ENCODE measurements at places on chromosomes 12 and 14.

DNA sequence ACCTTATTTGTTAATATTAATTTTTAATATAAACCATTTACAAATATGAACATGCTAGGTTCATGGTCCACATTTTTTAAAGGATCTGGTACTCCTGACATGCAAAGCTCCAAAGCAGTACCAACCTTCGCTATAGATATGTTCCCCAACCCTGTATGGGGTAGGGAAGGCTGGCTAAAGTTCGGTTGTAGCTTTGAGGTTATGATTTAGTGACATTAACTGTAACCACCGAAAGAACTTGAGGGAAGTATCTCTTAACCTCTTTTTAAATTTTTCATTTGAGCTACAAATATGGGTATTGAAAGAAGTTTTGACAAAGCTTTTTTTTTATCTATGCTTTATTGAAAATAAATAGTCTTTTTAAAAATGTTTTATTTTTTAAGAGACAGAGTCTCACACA lies 115.5 kb downstream of the DYRK2 start:
- DNase-seq: no peak

DNA sequence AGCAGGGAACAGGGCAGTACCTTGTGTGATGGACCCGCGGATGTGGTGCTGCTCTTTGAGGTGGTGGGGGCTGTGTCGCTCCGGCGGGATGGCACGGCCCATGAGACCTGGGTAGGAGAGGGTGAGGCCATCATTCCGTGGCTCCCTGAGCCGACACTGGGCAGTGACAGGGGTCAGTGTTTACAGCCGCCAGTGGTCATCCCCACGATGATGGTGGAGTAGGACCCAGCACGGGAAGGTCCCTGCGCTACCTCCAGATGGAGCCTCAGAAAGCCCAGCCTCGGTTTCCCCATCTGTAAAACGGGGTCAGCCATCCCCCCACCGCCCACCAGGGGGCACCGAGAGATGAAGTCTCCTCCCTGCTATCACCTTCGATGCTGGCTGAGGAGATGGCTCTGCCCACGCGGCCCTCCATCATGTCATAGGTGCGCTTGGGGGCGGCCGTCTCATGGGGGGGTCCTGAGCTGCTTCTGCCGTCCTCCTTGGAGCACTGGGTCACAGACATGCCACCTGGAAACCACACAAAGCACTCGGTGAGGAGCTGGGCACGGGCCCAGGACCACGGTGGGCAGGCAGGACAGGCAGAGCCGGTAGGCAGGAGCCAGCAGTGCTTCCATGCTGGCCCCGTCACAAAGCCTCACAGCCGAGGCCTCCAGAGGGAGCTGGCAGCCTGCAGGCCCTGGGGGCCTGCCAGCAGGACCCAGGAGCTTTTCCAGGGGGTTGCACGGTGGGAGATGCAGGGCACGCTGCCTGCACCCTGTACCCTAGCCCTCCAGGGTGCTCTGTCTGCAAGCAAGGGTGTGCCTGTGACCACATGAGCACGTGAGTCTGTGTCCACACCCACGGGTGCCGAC lies 53.1 kb downstream of the RFLNA start:
- DNase-seq: no peak

GRCh38 chr12:12353807-12354206 lies 3.1 kb upstream of the BORCS5 start:
- no peak for DNase-seq

GRCh38 chr14:68820536-68820935 lies 27.7 kb upstream of the ZFP36L1 start:
- DNase-seq: no peak

DNA sequence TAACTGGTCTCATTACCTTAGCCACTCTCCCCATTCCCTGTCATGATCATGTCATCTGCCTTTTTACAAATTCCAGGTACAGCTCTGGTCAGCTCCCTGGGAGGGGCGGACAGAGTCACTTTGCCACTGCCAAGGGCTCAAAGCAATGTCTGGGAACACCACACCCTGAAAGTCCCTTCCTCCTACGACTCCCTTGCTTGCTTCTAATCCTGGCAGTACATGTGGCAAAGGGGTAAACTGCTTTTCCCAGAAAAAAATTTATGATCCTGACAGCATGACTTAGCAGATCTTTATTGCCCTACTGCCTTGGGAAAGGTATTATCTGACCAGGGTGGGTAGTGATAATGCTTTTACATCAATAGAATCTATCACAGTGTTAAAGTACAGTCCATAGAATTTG lies 376.0 kb upstream of the PDE3A start:
- DNase-seq: no peak

- DNase-seq: no peak
Measured at GRCh38 chr12:46486588-46486987, 114.0 kb upstream of the SLC38A2 start.

DNA sequence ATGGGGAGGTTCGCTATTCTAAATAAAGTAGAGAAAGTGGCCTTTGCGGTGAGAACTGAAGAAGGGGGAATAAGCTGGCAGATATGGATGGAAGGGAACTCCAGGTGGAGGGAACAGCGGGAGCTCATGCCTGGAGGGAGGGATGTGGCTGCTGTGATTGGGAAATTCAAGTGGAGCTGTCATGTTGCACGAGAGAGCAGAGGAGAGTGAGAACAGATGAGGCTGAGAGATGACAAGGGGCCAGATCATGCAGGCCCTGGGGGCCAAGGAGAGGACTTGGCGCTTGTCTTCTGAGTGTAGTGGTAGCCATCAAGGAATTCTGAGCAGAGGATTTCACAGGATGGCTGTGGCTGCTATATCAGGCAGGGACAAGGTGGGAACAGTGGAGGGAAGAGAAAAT lies 35.0 kb downstream of the TGFB3 start:
- no peak for DNase-seq

- DNase-seq: no peak
Measured at GRCh38 chr14:79037106-79037505, 866.9 kb downstream of the NRXN3 start.

GRCh38 chr12:712172-712863 lies 40.1 kb upstream of the WNK1 start:
- DNase-seq: no peak

DNA sequence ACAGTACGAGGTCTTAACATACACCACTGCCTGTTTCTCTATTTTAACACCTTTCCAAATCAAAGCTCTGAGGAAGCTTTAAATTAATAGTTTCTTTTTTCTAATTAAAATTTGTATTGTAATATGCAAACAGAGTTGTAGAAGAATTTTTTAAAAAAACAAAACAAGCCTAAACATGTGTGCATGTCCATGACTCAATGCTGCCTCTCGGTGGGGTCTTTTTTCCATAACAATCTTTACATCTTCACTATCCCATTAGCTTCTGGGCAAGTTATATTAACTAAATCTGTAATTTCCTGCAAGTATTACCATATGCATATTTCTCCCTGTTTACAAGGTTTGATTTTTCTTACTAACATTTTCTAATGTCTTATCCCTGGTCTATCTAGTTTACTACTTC lies 143.9 kb upstream of the NAV3 start:
- DNase-seq: no peak

DNA sequence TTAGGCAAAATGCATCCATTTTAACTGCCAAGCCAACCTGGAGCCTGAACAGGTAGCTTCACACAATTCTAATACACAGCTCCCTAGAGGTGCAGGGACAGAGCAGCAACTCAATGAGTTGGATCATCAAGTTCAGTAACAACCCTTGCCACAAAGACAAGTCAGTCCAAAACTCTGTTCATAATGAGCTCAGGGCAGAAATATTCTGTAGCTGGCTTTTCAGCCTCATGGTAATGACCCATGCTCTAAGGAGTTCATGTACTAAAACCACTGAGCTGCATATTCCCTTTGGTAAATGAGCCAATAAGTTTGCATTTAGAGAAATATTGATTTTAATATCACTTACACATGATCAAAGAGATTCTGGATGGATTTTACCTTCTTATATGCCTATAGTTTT lies 316.1 kb downstream of the SEC23A start:
- DNase-seq: no peak

GRCh38 chr12:89069431-89069830 lies 282.9 kb downstream of the DUSP6 start:
- no peak for DNase-seq

DNA sequence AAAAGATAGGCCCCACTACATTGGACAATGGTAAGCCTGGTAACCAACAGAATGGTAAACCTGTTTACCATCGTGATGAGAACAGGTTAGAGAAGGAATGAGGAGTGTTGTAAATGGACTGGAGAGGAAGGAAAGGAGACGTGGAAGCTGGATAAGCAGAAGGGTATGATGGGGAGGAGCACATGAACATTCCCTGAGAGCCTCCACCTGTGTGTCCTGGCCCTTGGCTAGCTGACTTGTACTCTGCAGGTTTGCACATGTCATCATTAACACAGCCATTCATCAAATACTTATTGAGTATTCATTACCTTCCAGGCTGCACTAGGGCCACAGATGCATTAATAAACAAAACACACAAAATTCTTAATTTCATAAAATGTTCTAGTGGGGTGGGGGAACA lies 4.3 kb upstream of the IL26 start:
- no peak for DNase-seq

GRCh38 chr14:54501480-54501879 lies 8.2 kb upstream of the CGRRF1 start:
- DNase-seq: no peak

DNA sequence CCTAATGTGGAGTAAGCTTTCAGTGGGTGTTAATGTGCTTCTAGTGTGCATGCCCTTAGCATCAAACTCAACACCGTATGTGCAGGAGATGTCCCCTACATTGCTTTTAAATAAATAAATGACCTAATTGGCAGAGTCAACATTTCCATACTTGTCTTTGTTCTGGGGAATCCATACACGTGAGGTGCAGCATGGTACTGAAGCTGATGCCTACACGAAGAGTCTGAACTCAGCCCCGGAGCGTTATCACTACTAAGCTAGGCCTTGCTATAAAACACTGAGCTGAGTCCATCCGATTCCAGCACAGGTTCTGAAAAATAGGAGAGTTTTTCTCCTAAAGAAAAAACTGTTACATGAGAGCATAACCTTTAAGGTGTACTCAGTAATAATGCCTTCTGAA lies 125.0 kb upstream of the DYRK2 start:
- no peak for DNase-seq

DNA sequence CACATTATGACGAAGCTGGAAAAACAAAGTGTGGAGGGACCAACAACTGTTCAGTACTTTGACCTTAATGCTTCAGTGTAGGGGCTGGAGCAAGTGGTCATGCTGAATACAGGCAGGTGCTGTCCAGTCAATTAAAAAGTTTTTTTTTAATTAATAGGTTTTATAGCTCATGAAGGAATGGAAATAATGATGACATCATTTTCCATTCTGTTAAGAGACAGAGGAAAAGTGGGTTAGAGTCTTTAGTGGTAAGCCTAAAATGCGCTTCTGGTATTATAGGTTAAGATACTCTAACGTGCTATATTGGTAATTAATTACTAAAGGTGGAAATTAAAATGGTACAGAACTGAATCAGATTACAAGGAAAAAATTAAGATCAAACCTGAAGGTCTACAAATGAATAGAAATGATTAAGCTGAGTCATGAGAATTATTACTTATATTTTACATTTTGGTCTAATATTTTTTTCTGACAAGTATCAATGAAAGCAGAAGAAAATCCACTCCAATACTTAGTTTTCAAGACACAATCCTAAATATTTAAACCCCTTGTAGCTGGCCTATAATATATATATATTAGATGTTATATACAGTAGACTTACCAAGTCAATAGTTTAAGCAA lies 15.6 kb downstream of the KLHDC2 start:
- no peak for DNase-seq

DNA sequence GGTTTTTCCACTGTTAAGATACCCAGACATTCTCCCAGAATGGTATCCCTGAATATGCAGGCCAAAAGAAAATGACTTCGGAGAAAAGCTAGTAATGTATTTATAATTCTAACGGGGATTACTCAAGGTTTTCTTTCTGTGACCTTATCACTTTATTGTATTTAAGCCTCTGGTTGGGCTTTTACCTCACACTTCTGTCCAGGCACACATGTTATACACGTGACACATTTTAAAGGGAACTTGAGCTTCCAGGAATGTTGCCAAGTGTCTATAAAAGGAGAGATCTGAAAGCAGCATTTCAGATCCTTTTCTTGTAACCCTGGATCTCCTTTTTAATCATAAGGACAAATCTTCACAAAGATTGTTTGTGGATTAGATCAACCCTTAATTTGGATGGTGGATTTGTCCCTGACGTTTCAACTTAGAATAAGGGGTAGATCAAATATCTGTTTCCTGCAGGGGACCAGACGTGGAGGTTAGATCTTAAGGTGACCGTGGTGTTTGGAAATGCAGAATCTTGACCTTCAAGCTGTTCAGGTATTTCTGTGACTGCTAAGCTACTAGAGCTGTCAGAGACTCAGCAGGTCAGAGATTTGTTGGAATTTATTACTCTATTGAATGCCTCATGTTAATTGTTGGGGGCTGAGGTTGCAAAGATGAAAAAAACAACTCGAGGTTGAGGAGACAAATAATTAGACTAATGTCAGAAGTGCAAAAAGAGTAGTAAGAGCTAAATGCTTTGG lies 1.5 kb downstream of the CIPC start:
- DNase-seq: no peak

GRCh38 chr12:91287753-91288152 lies 105.1 kb upstream of the DCN start:
- DNase-seq: no peak

- DNase-seq: no peak
Measured at GRCh38 chr12:107681836-107682820, 3.5 kb upstream of the PWP1 start.

- DNase-seq: no peak
Measured at GRCh38 chr14:38507299-38507698, 251.4 kb upstream of the CLEC14A start.

- DNase-seq: no peak
Measured at GRCh38 chr14:54567224-54567638, 303 bp downstream of the SAMD4A start.

DNA sequence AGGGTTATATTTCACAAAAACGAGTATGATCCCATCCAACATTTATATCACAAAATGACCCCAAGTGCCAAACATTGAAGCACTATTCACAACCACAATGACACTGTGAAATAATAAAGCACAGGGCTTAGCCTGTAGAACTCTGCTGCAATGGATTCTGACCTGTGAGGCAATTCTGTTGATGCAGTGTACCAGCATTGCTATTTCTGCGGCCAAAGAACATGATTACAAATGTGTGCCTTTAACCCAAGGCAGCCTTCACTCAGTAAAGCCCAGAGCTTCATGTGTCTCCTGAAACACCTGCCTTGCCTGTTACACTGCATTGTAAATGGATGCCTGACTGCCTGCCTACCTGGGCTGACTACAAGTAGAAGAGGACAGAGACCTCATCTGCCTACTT lies 158.0 kb downstream of the PPM1H start:
- no peak for DNase-seq

DNA sequence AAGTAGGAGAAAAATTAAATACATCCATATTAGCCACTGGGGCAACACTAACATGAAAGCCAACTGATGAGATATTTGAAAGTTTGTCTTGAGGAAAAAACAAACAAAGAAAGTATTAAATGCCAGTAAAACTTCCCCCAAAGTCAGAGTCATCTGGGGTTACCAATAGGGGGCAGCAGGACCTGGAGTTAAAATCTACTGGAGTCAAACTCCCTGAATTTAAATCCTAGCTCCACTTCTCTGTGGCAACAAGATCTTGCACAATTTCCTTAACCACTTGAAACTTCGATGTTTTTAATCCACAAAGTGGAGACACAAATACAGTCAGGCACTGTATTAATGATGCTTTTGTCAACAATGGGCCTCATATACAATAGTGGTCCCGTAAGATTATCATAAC lies 14.4 kb downstream of the PLEKHG7 start:
- DNase-seq: no peak

- no peak for DNase-seq
Measured at GRCh38 chr12:125983094-125983783, 918.0 kb downstream of the AACS start.

- DNase-seq: no peak
Measured at GRCh38 chr12:125340791-125341190, 275.6 kb downstream of the AACS start.

GRCh38 chr14:70651522-70651921 lies 9.8 kb downstream of the TTC9 start:
- DNase-seq: no peak

Data from stimulated activated CD4-positive, alpha-beta T cell treated with anti-CD3 and anti-CD28 coated beads, Interleukin-12 subunit alpha, Interleukin-12 subunit beta, amount 100 ng/mL, for 48 hours (primary cell).